A549 treated with Mapracorat at 1 μM for 4 hours (cell line): ENCODE measurements at places on chromosomes 6 and 20. TPM values are rescaled to one million over a fixed set of nuclear protein-coding genes. Genes with fewer than 3 reads are reported as not detected.

GRM1 gene
- total RNA-seq, result 0.01 to 0.02 TPM in 2 of 5 replicates, not detected in the others

FLRT3 gene
- total RNA-seq, result 1.6 to 2.2 TPM (median 1.8 TPM) in 5 replicates

VEGFA gene
- 27.8 to 33.9 TPM (median 29.9 TPM) in 5 replicates for total RNA-seq

NKX2-4 gene
- not detected in 5 replicates for total RNA-seq

NFATC2 gene
- total RNA-seq, result 7.5 to 10.4 TPM (median 8.6 TPM) in 5 replicates
